Kidney (tissue), 22 donors: ENCODE measurements at places on chromosomes 1 and 21. TPM values are rescaled to one million over a fixed set of nuclear protein-coding genes. Genes with fewer than 3 reads are reported as not detected.

DNA sequence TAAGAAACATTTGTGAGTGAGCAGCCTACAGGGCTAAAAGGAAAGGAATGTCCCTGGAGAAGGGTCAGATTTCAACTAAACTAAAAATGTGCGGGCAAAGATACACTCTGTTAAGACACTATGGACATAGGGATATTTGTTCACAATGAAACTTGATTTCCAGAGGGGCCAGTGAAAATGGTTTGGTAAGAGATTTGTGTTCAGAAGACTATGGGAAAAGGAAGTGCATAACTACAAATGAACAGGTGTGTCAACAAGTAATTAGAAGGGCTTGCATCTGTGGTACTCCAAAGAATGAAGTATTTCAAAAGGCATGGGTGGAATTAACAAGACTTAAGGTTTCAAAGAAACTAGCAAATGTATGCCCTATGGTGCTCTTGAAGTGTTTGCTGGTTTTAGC is 60.4 kb downstream of the NME7 start:
- DNase-seq = no peak

DNA sequence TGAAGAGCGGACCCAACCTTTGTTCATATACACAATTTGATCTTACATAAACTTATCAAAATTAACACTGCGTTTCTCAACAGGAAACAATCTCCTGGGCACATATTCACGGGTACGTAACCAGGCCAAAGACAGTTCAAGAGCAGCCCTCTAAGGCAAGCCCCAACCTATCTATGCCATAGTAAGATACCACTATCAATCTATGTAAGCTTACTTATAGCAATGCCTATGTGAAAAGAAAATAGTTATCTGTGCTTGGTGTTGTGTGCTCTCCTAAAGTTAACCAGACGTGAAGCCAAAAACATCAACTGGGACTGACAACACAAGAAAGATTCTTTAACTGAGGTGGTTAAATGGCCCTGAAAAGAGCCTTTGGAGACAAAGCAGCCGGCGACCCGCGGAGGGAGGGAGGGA is 49.4 kb upstream of the BOLA1 start:
- peak; percentile 65 for DNase-seq

DNA sequence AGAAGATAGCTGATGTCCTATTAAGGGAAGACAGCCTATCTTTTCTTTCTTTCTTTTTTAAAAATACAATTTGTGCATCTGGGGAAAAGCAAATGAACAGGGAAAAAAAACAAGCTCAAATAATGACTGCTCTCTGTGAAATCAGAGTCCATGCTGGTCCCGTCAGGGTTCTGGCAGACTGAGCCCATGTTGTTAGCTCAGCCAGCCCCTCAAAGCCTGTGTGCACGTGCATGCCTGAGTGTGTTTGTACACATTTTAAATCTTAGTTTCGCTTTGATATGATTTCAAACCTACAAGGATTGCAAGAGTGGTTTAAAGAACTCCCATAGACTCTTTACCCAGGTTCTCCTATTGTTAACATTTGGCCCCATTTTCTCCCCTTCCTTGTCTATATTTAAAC is 231.8 kb upstream of the GREM2 start:
- DNase-seq = no peak

- no peak for DNase-seq
These were observed 3.5 kb downstream of the HRNR start for GRCh38 chr1:152220166-152221163.

- DNase-seq = no peak
These were observed 814.4 kb upstream of the RGS18 start for GRCh38 chr1:191343816-191344215.

- DNase-seq = no peak
These were observed 76.9 kb downstream of the ZC3H11B start for GRCh38 chr1:219536038-219536437.

DNA sequence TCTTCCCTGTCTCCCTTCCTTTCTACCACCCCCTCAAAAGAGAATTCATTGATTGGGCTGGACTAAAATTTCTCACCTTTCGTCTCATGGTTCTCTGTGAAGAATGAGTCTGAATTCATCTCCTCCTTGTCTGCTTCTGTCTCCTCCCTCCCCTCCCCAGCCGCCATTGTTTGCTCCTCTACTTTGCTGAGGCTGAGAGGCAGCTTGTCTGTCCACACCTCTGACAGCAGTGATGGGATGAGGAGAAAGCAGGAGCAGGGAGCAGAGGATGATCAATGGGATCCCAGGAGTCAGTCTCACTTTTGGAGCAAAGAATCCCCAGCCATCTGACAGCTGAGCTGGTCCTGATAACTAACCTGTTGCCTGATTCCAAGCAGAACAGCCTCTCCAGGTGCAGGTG is 2.5 kb downstream of the ILDR2 start:
- no peak for DNase-seq

GRCh38 chr1:205794011-205794730 is 18.8 kb downstream of the SLC41A1 start:
- no peak for DNase-seq

DNA sequence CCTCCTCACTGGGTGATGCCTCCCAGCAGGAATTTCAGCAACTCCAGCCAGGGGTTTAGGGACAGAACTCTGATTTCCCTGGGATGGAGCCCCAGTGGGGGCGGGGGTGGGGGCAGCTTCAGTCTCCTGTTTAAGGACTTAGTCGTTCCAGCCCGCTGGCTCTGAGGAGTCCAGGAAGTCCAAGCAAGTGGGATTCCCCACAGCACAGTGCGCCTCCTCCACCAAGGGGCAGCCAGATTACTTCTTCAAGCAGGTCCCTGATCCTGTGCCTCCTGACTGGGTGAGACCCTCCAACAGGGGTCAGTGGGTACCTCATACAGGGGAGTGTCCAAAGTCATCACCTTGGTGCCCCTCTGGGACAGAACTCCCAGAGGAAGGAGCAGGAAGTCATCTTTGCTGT is 1438.4 kb upstream of the B3GALT2 start:
- no peak for DNase-seq

- no peak for DNase-seq
These were observed 105.2 kb downstream of the PCP4 start for GRCh38 chr21:39972471-39972870.

DNA sequence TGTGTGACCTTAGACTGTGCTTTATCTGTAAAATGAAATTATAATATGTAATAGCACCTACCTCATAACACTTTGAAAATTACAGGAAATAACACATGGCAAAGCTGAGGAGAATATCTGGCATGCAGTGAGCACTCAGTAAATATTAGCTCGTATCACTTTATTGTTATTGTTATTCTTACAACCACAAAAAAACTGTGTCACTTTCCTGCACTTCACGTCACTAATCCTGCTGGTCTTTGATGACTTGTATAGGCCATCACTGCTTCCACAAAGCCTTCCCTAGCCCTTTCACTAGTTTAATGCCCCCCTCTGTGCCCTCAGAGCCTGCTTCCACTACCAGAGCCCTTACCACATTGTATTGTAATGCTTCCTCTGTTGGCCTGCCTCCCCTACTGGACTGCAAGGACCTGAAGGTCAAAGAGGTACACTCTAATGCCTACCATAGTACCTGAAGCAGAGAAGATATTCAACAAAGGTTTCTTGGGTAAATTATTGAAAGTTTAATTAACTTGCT is 231.6 kb downstream of the NFIA start:
- DNase-seq = no peak

DNA sequence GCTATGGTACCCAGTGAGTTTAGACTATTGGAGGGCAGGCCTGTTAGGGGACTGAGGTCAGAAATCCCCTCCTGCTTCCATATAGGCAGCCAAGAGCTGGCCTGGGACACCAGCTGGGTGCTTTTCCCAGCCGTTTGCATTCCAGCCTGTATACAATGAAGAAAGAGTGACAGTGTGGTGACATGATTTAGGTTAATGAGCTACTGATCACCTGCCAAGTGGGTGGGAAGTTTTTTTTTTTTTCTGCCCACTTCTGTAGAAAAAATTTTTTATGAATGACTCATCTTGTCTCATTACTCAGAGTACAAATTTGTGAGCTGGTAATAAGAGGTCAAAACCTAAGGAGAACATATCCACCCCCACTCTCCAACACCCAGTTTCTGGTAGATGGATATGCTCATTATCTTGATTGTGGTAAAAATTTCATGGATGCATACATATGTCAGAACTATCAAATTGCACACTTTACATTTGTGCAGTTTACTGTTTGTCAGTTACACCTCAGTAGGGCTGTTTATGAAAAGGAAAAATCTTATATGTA is 16.4 kb upstream of the CGN start:
- DNase-seq = no peak

DNA sequence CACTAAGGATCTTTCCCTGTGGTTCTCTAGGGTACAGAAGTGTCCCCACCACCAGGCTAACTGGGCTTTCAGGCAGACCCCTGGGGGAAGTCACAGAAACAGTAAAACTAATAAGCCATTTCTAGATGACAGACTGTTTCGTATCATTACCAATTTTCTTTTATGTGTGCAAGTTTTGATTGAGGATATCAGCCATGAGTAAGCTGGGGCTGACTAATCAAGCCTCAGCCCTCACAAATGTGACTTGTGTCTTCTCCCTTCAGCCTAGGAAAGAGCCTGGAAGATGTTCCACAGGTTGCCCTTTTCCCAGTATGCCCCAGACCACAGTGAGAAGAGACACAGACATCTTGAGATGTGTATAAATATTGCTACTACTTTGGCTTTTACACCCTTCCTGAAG is 10.5 kb downstream of the PTGFRN start:
- DNase-seq = no peak

ERG gene
- total RNA-seq = 29.6 TPM

MCOLN2 gene
- 3.1 TPM for total RNA-seq

MAPKAPK2 gene
- 113 TPM for total RNA-seq

TFB2M gene
- total RNA-seq = 10.8 TPM

CLDN14 gene
- 8.7 TPM for total RNA-seq

CFAP141 gene
- total RNA-seq = not detected

CLCA4 gene
- 0.13 TPM for total RNA-seq

HRNR gene
- total RNA-seq = not detected

FAM229A gene
- total RNA-seq = 9.7 TPM
